ENCODE measurements at places on chromosomes 16 and 17.

DNA sequence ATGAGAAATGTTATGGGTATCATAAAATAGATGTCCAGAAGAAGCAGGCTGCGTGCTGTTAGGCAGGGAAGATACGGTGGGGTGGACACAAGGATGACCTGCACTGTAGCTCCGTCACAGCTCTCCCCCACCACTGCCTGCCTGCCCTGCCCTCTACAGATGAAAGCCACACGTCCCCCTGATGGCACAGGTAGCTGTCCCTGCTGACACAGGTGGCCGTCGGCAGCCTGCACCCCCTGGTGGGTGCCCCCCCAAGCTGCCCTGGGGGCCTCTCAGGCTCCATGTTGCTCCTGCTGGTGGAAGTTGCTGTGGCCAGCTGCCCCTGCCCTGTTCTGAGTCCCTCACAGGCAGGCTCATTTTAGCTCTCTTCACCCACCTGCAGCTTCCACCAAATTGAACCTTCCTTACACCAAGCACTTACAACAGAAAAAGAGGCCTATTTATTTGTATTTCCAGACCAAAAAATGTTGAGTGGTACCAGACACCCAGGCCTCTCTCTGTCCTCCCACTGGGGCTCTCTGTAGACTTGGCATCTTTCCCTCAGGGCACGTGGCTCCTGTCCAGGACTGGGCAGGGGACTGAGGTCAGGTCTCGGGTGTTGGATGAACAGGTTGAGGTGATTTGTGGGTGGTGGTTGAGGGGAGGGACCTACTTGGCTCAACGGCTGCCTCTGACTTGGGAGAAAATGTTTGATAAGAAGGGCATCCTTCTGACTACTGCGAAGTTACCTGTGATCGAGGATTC, 50.1 kb upstream of the CACNG5 start:
- DNase-seq: no peak

GRCh38 chr16:66996324-66996982, 8.1 kb downstream of the CES4A start:
- no peak for DNase-seq

DNA sequence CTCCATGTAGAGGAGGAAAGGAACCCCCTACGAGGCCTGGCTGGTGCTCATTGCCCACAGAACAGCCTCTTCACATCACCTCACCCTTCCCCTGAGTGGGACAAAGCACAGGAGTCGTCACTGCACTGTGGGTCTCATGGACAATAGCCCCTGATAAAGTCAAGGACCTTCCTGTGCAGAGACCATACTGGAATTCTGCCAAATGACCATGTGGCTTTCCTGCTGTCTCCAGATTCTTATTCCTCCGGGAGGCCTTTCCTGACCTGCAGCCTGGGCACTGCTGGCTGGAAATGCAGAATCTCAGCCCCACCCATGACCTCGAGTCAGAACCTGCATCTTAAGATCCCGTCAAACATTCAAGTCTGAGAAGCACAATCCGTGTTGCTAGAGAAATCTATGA, 60.5 kb upstream of the ERN1 start:
- DNase-seq: no peak

DNA sequence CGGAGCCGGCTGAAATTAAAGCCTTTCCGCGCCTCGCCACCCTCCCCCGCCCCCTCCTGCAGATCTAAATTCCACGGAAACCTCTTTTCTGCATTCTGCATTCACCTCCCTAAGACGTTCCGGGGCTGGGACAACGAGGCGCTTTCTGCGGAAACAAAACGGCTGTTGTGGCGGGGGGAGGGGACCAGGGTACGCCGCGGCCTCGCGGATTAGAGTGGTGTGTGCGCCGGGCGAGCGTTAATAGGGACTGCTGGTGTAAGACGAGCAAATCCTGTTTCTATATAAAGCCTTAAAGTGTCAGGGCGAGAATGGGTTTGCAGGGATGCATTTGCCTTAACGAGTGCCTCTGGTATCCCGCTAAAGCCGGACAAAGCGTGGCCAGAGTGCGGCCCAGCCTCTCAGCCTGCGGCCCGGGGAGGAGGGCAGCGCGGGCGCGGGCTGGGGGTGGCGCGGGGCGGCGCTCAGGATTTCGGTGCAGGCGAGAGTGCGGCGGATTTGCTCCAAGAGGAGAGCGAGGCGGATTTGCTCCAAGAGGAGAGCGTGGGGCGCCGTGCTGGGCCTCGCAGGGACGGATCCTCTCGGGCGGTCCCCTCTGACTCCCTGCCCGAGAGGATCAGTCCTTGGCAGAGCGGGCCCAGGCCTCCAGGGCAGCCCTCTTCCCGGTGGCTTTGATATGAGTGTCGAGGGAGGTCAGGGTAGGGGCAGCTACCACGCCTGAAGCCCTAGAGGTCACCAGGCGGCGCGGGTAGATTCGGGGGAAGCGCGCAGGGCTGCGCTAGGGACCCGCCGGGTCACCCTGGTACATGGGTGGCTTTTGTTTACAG, 5.1 kb downstream of the BAHCC1 start:
- DNase-seq: no peak

DNA sequence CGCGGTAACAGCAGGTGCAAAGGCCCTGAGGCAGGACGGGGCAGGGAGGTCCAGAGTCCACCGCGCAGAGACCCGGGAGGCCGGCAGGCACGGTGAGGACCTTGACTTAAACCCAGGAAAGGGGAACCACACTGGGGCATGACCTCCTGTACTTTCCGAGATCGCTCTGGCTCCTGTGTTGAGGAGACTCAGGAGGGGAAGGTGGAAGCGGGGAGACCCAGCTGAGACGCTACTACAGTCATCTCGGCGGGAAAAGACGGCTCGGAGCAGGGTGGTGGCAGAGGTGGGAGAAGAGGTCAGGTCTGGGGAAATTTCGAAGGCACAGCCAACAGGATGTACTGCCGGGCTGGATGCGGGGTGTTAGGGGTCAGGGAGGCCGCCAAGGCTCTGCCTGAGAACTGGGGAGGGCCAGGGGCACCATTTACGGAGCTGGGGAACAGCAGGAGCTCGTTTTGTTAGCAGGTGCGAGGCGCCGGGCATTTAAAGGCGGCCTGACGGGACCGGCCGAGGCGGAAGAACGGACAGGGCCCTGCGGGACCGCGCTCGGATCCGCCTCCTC, 22.3 kb downstream of the NPTX1 start:
- DNase-seq: no peak

DNA sequence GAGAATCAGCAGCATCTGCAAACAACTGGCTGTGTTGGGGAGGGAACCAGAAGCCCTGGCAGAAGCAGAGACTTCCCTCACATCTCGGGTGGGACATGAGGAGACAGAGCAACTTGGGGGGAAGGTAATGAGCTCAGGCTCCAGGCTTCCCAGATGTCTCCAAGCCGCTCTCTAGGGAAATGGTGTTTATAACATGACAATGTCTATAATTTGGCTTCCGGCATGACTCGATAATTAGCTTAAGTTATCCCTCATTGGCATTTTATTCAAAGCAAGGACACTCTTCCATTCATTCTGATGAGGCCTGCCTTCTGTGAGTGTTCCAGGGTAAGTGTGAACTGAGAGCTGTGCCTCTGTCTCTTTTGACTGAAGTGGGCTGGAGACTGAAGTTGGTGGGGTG, 14.7 kb upstream of the MLLT6 start:
- no peak for DNase-seq

- no peak for DNase-seq
These were observed 2.7 kb downstream of the MPRIP start for GRCh38 chr17:17044846-17045561.

DNA sequence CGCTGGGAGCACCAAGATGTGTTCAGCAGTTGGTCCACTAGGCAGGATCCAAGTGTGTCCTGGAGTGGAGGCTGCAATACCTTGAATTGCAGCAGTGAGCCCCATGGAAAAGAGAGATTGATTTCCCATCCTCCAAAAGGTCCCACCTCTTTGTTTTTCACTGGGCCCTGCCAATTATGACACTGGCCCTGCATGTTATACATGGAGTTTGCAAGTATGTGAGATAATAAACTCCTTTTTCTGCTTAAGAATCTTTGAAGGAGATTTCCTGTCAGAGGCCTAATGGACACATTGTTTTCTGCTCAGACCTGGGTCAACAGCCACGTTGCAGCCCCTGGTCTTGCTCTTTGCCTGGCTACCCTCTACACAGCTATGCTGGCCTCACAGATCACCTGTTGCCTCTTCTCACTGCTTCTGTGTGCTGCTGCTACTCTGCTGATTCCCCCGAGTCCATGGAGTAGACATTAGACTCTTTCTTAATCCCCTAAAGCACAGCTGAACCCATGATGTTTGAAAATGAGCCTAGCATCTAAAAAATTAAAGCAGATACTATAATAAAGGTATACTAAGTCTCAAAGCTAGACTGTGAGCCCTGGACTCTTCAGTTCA, 341.9 kb upstream of the CDH11 start:
- no peak for DNase-seq

DNA sequence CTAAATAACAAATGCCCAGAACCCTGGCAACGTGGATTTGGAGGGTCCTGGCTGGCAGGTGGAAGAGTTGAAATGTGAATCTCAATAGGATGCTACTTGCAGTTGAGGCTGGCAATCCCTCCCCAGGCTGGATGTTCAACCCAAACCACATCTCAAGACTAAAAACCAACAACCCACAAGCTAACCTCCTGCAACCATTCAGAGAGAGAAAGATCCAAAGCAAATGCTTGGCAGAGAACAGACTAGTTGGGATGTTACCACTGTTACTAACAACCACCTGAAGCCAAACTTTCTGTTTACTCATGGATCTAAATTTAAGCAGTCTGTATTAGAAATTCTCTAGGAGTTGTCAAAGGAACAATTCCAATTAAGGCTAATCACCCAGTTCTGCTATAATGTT, 27.9 kb downstream of the SMG6 start:
- DNase-seq: no peak

- no peak for DNase-seq
These were observed 49.0 kb upstream of the ZNF750 start for GRCh38 chr17:82888583-82889495.

GRCh38 chr16:28878083-28878926, at the start of gene ATP2A1:
TSS of gene ATP2A1 (plus strand) at chr16:28878488. CDS start at chr16:28878672, 184 bp downstream.
- no peak for DNase-seq

DNA sequence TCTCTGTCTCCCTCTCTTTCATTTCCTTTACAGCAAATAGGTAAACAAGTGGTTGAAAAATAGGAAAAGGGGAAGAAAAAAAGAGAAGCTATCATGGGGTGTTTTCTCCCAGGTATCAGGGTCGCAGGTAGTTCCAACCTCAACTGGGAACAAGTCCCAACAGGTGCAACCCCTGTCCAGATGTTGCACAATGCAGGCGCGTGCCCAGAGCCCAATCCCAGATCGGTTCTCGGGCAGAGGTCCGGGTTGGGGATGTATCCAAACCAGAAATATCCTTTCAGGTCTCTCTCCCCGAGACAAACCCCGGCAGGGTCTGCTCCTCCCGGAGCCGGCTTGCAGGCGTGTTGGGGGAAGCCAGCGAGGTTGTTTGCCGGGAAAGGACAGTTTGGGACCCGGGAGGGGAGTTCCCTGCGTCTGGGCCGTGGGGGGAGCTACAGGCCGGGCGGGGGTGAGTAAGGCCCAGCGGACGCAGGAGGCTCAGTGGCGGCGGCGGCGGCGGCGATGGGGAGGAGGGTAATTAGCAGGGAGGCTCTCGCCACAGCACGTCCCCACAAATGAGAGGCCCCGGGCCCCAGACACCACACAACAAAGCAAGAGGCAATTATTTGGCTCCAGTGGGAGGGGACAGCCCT, 21.2 kb upstream of the SP6 start:
- DNase-seq: no peak

GRCh38 chr17:67392111-67392510, 15.0 kb downstream of the PITPNC1 start:
- no peak for DNase-seq

GRCh38 chr16:47142486-47142820, 1.3 kb downstream of the NETO2 start:
- no peak for DNase-seq
